ENCODE measurements at places on chromosomes 13 and 19.

GRCh38 chr19:45045671-45046353 lies 7.0 kb downstream of the CLASRP start:
- H3K27me3 ChIP-seq, result no peaks in the 10 kb centered on the region
- no peaks in the 10 kb centered on the region for H3K4me1 ChIP-seq
- no peak overlapping the region for H3K27ac ChIP-seq
- H3K36me3 ChIP-seq, result peaks cover 29% of the 10 kb centered on the region
- DNase-seq, result no peak

DNA sequence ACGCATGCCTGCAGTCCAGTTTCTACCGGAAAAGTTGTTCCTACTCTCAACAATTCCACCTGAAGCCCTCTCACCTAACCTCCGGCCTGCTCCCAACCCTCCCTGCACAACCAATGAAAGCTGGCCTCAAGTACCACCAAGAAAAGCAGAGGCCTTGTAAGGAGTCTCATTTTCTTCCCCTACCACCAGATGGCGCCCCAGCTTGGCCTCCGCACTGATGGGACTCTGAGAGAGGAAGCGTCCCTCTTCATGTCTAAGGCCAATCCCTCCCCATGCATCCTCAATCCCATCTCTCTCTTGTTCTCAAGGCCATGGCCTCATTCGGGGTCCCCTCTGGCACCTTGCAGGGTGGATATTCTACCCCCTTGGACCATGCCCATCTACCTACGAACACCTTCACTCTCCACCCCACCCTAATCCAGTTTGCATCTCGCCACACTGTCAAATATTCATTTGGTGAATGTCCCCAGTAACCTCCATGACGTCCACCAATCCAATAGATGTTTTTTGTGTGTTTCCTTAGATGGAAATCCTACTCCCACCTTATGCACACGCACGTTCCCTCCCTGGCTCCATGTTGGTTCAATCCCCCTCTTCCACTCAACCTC lies 412.8 kb downstream of the ZNF536 start:
- no peak overlapping the region for H3K4me3 ChIP-seq
- H3K27me3 ChIP-seq, result no peaks in the 10 kb centered on the region
- no peaks in the 10 kb centered on the region for H3K36me3 ChIP-seq
- H3K27ac ChIP-seq, result no peak overlapping the region

- no peaks in the 10 kb centered on the region for H3K27me3 ChIP-seq
- no peak overlapping the region for H3K4me3 ChIP-seq
- DNase-seq, result no peak
- H3K36me3 ChIP-seq, result no peaks in the 10 kb centered on the region
- H3K27ac ChIP-seq, result no peak overlapping the region
Observed at GRCh38 chr19:16476401-16476800, 4.6 kb upstream of the EPS15L1 start.

- DNase-seq, result no peak
- H3K4me3 ChIP-seq, result no peak overlapping the region
- H3K4me1 ChIP-seq, result no peaks in the 10 kb centered on the region
Observed at GRCh38 chr19:33748231-33748630, 48.4 kb upstream of the KCTD15 start.

DNA sequence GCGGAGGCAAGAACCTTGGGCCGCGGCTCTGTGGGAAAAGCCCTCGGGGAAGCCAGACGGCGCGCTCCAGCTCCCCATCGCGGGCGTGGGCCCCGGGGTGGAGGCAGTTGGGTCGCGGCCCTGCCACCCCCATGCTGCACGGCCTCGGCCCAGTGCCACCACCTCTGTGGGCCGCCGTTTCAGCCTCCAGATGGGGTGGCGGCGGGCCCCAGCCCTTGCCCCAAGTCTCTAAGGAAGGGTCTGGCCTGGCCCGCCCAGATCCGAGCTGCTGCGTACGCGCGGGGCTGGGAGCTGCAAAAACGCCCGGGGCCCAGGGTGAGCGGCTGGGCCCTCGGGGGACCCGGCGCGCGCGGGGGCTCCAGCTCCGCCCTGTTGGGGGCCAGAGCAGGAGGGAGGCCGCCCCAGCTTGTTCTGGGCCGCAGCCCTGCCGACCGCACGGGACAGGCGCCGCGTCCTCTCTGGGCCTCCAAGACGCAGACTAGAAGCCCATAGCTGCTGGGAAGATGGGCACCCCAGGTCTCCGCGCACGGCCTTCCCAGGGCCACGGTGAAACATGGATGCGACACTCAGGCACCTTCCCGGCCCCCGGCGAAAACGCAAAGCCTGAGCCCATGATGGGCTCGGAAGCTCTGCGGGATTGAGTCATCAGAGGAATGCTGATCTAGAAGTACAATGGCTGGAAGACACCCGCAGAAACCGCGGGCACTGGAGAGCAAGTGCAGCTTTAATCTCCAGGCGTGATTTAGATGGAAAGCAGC lies 110.1 kb downstream of the KCTD15 start:
- H3K27ac ChIP-seq, result no peak overlapping the region
- H3K27me3 ChIP-seq, result no peaks in the 10 kb centered on the region
- H3K4me3 ChIP-seq, result no peak overlapping the region
- DNase-seq, result peak; percentile 23

All from endothelial cell of umbilical vein (primary cell).